Gastrocnemius medialis (tissue), 4 donors: ENCODE measurements at places on chromosomes 3 and 15. TPM values are rescaled to one million over a fixed set of nuclear protein-coding genes. Genes with fewer than 3 reads are reported as not detected.

DNA sequence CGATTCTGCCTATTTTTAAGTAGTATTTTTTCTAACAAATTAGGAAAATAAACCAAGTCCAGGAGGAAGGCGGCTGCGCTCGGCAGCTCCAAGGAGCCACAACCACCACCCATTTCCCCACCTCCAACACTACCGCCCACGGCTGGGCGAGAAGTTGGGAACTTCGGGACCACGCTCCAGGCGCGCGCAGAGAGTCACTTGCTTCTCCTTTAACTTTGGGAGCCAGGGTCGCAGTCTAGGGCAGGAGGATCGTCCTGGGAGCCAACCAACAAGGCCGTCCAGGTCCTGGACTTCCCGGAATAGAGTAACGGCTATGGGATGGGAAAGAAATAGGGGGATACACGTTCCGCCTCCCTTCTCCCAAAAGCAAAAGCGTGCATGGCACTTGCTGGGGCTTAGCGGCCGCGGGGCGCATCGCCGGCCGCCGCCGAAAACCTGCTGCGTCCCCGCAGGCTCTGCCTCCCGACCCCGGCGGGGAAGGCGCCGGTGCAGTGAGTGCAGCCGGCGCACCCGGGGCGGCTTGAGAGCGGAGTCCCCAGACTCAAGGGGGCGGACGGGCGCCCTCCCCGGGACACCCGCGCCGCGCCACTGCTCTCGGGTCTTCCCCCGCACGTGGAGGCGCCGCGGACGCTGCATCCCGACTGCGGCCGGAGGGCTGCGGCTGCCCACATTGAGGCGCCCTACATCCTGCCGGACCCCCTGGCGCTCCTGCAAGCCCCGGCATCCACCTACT is 699 bp downstream of the MEGF11 start:
- no peak overlapping the region for H3K27ac ChIP-seq
- DNase-seq, result no peak
- H3K4me1 ChIP-seq, result peaks cover 27% of the 10 kb centered on the region
- peak overlapping the region; percentile 66 for H3K4me3 ChIP-seq

DNA sequence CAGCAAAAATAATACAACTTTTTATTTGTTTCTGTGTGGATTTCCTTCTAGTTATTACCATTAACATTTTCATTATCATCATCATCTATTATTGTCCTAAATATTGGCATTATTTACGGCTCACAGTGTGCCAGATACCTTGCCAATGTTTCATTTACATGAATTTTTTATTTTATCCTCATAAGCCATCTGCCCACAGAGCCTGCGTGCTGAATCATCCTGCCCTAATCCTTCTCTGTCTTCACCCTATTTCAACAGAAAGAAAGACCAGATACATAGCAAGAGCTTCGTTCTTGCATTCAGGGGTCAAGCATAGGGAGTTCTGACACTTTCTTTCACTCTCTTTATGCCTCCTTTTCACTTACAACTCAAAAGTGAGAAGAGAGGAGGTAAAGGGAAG is 82.0 kb downstream of the KCNMB2 start:
- no peaks in the 10 kb centered on the region for H3K36me3 ChIP-seq
- H3K4me1 ChIP-seq, result no peaks in the 10 kb centered on the region
- H3K27me3 ChIP-seq, result no peaks in the 10 kb centered on the region
- no peak overlapping the region for H3K27ac ChIP-seq
- no peak for DNase-seq
- no peak overlapping the region for H3K4me3 ChIP-seq

DNA sequence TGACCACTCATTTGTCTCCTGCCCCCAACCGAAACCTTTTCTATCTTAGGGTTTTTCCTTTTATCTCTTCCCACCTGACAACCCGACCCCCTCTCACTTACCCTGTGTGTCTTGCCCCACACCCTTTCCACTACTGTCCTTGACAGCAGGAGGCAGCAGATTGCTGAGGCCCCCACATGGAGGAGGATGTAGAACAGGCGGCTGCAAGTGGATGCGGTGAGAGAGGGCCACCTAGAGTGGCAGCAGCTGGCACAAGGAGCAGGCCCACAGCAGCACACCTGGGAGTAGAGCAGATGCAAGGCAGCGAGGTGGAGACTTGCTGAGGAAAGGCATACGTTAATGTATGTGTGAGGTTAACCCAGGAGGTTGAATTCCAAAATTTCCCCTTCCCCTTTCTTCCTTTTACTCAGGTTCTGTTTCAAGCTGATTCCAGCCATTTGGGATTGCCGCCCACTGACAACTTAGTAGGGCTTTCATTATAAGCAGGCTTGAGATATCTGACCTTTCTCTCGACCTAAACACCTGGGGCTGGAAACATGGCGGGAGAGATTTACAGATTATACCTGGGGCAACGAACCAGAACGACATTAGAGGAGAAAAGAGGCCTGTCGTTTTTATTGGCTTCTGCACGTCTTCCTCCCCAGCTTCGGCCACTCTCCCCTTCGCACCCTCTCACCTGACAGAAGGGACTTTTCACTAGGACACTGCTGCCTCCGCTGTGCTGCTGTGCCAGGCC is 643 bp downstream of the SERINC4 start:
- peaks cover 57% of the 10 kb centered on the region for H3K36me3 ChIP-seq
- no peaks in the 10 kb centered on the region for H3K27me3 ChIP-seq
- no peak for DNase-seq
- no peak overlapping the region for H3K4me3 ChIP-seq
- peaks cover 46% of the 10 kb centered on the region for H3K4me1 ChIP-seq
- H3K27ac ChIP-seq, result peak overlapping the region; percentile 88

- peak overlapping the region; percentile 66 for H3K27ac ChIP-seq
- no peaks in the 10 kb centered on the region for H3K36me3 ChIP-seq
- peak overlapping the region; percentile 87 for H3K4me3 ChIP-seq
- peaks cover 6% of the 10 kb centered on the region for H3K4me1 ChIP-seq
Observed at GRCh38 chr15:70892912-70893560, 410 bp downstream of the LRRC49 start.

MCF2L2 gene
- total RNA-seq, result 0.27 TPM

SYNPR gene
- not detected for total RNA-seq

DET1 gene
- total RNA-seq, result 5.3 TPM

PDHB gene
- 131 TPM for total RNA-seq

PDIA3 gene
- 26.6 TPM for total RNA-seq

GRCh38 chr15:27884726-27885125 is 214.4 kb downstream of the OCA2 start:
- H3K27me3 ChIP-seq, result no peaks in the 10 kb centered on the region
- no peak for DNase-seq
- H3K27ac ChIP-seq, result no peak overlapping the region
- no peaks in the 10 kb centered on the region for H3K4me1 ChIP-seq
- H3K36me3 ChIP-seq, result no peaks in the 10 kb centered on the region
- no peak overlapping the region for H3K4me3 ChIP-seq

GRCh38 chr3:12449889-12450682 is 34.2 kb upstream of the TSEN2 start:
- no peak for DNase-seq
- H3K36me3 ChIP-seq, result no peaks in the 10 kb centered on the region
- no peaks in the 10 kb centered on the region for H3K4me1 ChIP-seq
- no peaks in the 10 kb centered on the region for H3K27me3 ChIP-seq
- H3K27ac ChIP-seq, result no peak overlapping the region

GRCh38 chr15:82951472-82952157 is 905 bp downstream of the HOMER2 start:
- peak overlapping the region; percentile 62 for H3K4me3 ChIP-seq
- H3K27me3 ChIP-seq, result no peaks in the 10 kb centered on the region
- no peaks in the 10 kb centered on the region for H3K36me3 ChIP-seq
- no peak for DNase-seq
- peak overlapping the region; percentile 93 for H3K27ac ChIP-seq

CCR1 gene
- 0.53 TPM for total RNA-seq

POLQ gene
- total RNA-seq, result 0.18 TPM

DNA sequence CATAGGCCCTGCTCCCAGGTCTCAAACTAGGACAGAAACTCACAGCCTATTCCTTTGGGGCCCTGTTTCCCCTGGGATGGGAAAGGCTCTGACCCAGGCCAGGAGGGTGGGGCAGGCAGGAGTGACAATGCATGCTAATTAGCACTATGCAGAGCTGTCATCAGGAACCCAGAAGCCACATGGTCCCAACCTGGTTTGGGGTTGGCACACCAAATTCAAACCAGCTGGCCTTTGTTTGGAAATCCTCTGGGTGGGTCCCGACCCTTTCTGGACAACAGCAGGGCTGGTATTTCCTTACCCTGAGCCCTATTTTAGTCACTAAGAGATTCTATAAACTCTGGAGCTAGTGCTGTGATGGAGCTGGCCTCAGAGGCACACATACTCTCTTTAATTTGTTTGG is 166.2 kb downstream of the LRTM1 start:
- no peak for DNase-seq
- H3K4me1 ChIP-seq, result no peaks in the 10 kb centered on the region
- no peaks in the 10 kb centered on the region for H3K36me3 ChIP-seq
- H3K4me3 ChIP-seq, result no peak overlapping the region
- no peak overlapping the region for H3K27ac ChIP-seq

GRCh38 chr3:107710851-107711250 is 188.1 kb downstream of the BBX start:
- peak overlapping the region; percentile 60 for H3K27ac ChIP-seq
- no peaks in the 10 kb centered on the region for H3K36me3 ChIP-seq
- H3K4me3 ChIP-seq, result no peak overlapping the region
- no peaks in the 10 kb centered on the region for H3K27me3 ChIP-seq
- peaks cover 6% of the 10 kb centered on the region for H3K4me1 ChIP-seq

REC114 gene
- total RNA-seq, result not detected

- H3K36me3 ChIP-seq, result no peaks in the 10 kb centered on the region
- no peaks in the 10 kb centered on the region for H3K4me1 ChIP-seq
- H3K27ac ChIP-seq, result no peak overlapping the region
- no peaks in the 10 kb centered on the region for H3K27me3 ChIP-seq
- no peak for DNase-seq
Observed at GRCh38 chr3:64345371-64345770, 120.1 kb upstream of the PRICKLE2 start.

- no peak overlapping the region for H3K4me3 ChIP-seq
- DNase-seq, result no peak
- H3K27me3 ChIP-seq, result no peaks in the 10 kb centered on the region
- H3K27ac ChIP-seq, result peak overlapping the region; percentile 73
- no peaks in the 10 kb centered on the region for H3K36me3 ChIP-seq
Observed at GRCh38 chr3:69787436-69788168, 48.3 kb downstream of the MITF start.

DNA sequence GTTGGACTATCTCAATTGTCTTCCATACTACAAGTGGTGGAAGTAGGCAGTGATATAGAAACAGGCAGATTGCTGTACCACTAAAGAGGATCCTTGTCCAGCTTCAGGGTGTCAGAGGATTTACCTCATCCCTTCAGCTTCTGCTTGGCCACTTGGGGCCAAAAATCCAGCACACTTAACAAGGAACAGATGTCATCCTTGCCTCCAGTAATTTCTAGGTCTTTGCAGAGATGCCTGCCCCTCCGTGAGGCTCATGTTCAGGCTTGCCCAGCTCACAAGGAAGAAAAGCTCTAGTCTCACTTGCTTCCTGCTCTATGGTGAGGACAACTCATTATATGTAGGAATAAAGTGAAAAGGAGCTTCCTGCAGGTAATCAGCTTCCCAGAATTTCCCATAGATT is 510.3 kb downstream of the EPHA3 start:
- H3K27me3 ChIP-seq, result no peaks in the 10 kb centered on the region
- DNase-seq, result no peak
- no peak overlapping the region for H3K4me3 ChIP-seq
- no peaks in the 10 kb centered on the region for H3K36me3 ChIP-seq
- H3K27ac ChIP-seq, result no peak overlapping the region
